ENCODE measurements at places on chromosomes 3 and 15. TPM values are rescaled to one million over a fixed set of nuclear protein-coding genes. Genes with fewer than 3 reads are reported as not detected.

Gene RYR3
- 50.6 TPM for total RNA-seq

Gene WDR93
- total RNA-seq: not detected

Gene UACA
- total RNA-seq: 100 TPM

Gene KY
- 61.6 TPM for total RNA-seq

Gene GOLGA6A
- total RNA-seq: 1.0 TPM

Gene ROBO1
- total RNA-seq: 20.4 TPM

Gene GP9
- total RNA-seq: not detected

Gene PLA2G4E
- total RNA-seq: 0.52 TPM

Gene STAC
- total RNA-seq: 49.1 TPM

Gene CPNE9
- 0.52 TPM for total RNA-seq

Gene RETNLB
- total RNA-seq: not detected

Gene SAMD7
- total RNA-seq: not detected

Gene KLHL6
- 1.0 TPM for total RNA-seq

Gene CCR2
- 3.7 TPM for total RNA-seq

Gene DUOXA1
- not detected for total RNA-seq

Gene BCHE
- total RNA-seq: 42.3 TPM

Gene SLC25A26
- 30.8 TPM for total RNA-seq

Gene CLDN18
- under 0.01 TPM for total RNA-seq

Gene TGM4
- not detected for total RNA-seq

Gene MNS1
- total RNA-seq: 0.52 TPM

Gene C3orf80
- not detected for total RNA-seq

Gene DPPA2
- total RNA-seq: not detected

Gene SPTBN5
- total RNA-seq: 1.0 TPM

Gene SNTN
- not detected for total RNA-seq

Gene ZNF660
- 3.1 TPM for total RNA-seq

Gene FOXB1
- not detected for total RNA-seq

Gene ATP13A5
- total RNA-seq: not detected

Gene GABRR3
- not detected for total RNA-seq

Gene GOLGA8T
- not detected for total RNA-seq

Gene ACAP2
- 52.7 TPM for total RNA-seq

Gene PLSCR2
- not detected for total RNA-seq

Gene MESP2
- not detected for total RNA-seq

Gene HCN4
- under 0.01 TPM for total RNA-seq

Gene CD200R1L
- total RNA-seq: not detected

Gene LYZL4
- total RNA-seq: not detected

Gene CLEC3B
- 129 TPM for total RNA-seq
